ENCODE measurements at places on chromosomes 5 and 9.

DNA sequence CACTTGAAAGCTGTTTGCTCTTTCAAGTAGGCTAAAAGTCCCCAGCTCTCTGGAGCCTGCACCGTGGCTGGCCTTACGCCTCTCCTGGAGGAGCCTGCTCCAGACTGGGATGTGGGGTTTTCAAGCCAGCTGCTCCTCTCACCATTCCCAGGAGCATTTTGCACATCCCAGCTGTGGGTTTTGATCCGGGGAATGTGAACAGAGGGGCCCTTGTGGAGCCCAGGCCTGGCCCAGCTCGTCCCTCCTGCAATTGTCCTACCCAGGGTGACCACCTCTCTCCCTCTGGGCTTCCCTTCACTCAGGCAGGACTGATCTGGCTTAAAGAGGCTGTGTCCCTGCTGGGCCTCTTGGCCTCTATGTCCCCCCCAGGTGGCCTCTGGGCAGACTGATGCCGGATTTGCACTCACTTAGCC lies 32.5 kb upstream of the TIFAB start:
- no peak for DNase-seq

GRCh38 chr5:33758737-33759136 lies 133.1 kb downstream of the ADAMTS12 start:
- no peak for DNase-seq

GRCh38 chr9:653856-654387 lies 187.6 kb upstream of the DMRT1 start:
- DNase-seq: no peak

DNA sequence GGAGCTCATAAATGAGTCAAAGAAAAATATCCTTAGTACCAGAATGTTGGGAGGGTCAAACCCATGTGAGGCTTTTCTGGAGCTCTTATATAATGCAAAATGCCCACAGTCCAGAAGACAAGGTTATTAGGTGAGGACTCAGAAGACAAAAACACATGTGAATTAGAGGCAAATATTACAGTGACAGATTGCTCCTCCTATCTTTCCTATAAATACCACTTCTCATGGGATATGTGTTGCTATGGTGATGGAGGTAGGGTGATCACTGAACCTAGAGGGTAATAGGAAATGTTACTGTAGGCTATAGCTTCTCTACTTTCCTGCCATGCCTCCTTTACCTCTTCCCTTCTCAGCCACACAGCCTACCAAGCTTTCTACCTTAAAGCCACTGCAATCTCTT lies 264.6 kb downstream of the SEC61B start:
- no peak for DNase-seq

- DNase-seq: peak; percentile 37
These were observed 536 bp upstream of the COMMD10 start for GRCh38 chr5:116084287-116084691.

Data from EH (cell line).